ENCODE measurements at places on chromosomes 11 and 22.

GRCh38 chr11:116563712-116564047 is 209.1 kb downstream of the BUD13 start:
- no peak for DNase-seq

DNA sequence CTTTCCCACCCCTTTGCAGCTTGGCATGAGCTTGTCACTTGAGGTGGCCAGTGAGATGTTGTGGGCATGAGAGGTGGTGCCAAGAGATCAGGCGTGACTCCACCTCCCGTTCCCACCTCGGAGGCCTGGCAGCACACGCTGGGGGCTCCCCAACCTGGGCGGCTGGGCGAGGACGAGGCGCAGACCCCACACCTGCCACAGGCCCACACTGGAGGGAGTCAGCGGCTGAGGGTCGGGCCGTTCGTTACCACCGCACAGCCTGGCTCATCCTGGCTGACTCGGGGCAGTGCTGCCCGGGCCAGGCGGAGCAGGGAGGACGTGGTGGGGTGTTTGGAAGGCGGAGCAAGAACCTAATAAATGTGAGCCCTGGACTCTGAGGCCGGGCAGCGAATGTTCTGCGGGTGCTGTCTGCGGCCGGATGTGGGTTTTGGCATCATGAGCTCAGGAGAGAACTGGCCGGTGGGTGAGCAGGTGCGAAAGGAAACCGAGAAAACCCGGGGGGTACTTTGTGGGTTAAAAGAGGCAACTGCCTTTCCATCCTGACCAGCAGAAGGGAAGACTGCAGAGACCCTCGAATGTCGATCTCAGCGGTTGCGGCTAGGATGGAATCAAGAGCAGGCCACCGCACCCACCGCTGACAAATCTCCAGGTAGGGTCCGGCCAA is 10.2 kb upstream of the IFITM3 start:
- no peak for DNase-seq

DNA sequence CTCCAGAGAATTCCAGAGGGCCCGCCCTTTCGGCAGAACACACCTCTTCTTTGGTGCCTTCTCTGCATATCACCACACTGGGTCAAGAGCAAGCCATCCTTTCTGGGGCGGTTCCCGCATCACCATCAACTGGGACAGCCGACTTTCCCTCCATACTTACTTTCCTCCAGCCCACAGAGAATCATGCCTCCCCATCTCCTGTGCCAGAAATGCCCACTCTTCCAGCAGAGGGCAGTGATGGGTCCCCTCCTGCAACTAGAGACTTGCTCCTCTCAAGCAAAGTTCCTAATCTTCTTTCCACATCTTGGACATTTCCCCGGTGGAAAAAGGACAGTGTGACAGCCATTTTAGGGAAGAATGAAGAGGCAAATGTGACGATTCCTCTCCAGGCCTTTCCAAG is 157.7 kb downstream of the C11orf91 start:
- peak; percentile 12 for DNase-seq

DNA sequence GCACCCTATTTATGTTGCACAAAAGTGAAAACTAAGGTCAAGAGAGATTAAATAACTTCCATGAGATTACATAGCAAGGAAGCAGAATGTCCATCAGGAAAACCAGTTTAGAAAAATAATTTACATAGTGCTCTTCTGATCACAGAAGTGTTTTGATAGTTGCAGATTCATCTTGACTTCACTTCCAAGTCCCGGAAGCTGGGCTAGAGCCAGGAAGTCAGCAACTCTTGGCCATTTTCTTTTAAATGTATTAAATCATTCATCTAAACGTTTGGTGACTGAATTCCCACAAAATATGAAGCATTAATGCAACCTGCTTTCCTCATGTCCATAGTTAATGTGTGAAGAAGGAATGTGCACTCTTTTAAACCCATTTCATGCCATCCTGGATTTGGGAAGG is 29.7 kb downstream of the APLP2 start:
- DNase-seq: no peak

- no peak for DNase-seq
Measured at GRCh38 chr11:60122414-60123036, 34.1 kb downstream of the MS4A2 start.

- no peak for DNase-seq
Measured at GRCh38 chr11:67195971-67196456, 70.3 kb upstream of the GRK2 start.

DNA sequence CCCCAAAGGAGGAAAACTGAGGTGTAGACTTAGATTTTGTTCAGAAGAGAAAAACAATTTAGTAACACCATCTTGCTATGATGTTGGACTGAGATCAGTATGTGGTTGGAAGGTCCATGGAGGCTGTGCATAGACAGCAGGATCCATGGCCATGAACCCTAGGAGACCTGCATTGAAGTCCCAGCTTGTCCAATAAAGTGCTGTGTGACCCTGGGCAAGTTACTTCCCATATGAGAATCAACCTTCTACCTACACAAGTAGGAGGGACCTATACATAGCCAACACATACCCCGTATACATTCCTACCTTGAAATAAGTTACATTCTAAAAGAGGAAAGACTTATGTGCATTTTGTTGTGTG is 27.3 kb upstream of the ZNRF3 start:
- DNase-seq: no peak

DNA sequence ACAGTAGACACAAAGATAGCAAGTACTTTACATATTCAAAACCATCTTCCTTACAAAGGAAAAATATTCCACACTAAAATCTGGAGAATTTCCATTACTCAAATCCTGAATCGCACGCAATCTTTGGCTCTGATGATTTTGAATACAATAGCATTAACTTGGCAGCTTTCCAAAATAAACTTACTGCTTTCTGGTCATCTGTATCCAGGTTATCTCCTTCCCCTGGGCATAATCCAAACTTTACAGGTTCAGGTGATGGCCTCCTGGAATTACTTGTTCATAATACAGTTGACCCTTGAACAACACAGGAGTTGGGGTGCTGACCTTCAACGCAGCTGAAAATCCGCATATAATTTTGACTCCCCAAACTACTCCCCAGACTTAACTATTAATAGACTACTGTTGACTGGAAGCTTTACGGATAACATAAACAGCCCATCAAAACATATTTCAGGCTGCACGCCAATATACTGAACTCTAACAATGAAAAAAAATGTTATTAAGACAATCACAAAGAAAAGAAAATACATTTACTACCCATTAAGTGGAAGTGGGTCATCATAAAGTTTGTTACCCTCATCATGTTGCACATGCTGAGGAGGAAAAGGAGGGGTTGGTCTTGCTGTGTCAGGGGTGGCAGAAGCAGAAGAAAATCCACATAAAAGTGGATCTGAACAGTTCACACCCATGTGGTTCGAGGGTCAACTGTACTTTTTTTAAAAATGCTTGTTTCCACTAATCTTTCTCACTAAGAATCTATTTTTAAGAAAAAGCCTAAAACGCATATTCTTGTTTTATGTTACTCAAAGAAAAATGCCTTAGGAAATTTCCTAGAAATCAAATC is 6.5 kb downstream of the MTMR2 start:
- no peak for DNase-seq

DNA sequence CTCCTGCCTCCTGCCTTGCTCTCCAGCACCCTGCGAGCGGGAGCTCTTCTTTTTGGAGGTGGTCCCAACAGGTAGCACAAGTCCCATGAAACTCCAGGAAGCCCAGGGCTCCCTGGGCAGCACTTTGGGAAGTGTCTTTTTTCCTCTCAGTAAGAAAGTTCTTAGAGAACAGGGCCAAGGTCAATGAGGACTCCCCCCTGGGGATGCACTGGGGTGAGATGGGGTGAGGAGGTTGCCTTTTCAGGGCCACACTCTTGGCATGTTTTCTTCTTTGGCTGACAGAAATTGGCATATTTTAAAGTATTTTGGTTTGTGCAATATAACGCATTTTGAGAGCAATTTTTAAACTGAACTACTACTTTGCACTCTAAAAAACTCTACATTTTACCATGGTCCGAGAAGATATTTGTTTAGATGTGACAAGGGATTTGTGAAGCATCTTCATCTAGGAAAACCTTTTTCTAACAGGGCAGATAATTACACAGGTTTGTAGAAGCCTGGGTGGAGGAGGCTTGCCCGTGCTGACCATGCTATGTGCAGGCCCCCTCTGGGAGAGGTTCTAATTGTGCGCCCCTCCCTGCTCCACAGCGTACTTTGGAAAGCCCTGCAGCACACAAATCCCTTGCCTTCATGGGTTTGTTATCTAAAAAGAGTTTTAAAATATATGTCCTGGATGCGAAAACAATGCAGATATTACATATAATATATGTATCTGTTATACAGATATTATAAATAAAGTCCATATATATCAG is 140.4 kb downstream of the WNT7B start:
- DNase-seq: no peak
